ENCODE measurements at places on chromosomes 5 and 9. TPM values are rescaled to one million over a fixed set of nuclear protein-coding genes. Genes with fewer than 3 reads are reported as not detected.

Gene ZER1
- polyA plus RNA-seq = 19.2 TPM

Gene CYFIP2
- polyA plus RNA-seq = 27.9 TPM

Gene QRFP
- not detected for polyA plus RNA-seq

Gene C7
- 22.4 TPM for polyA plus RNA-seq

Gene PRR16
- polyA plus RNA-seq = 1.3 TPM

Gene SLC35D2
- polyA plus RNA-seq = 23.3 TPM

Gene GABBR2
- 0.06 TPM for polyA plus RNA-seq

Gene GPR150
- 0.76 TPM for polyA plus RNA-seq

Gene CER1
- not detected for polyA plus RNA-seq

Gene PCDH12
- polyA plus RNA-seq = 0.35 TPM

Gene NR4A3
- polyA plus RNA-seq = 1.3 TPM

Gene CCNB1
- 7.2 TPM for polyA plus RNA-seq

Gene TSSK1B
- not detected for polyA plus RNA-seq

Gene ADAMTS2
- 3.5 TPM for polyA plus RNA-seq

Gene LAMC3
- polyA plus RNA-seq = 0.61 TPM

Gene PCDHA11
- polyA plus RNA-seq = 0.19 TPM

Gene PRRT1B
- polyA plus RNA-seq = 1.4 TPM

Gene FOXD4
- not detected for polyA plus RNA-seq

Gene ADAMTSL2
- 1.3 TPM for polyA plus RNA-seq

Gene CCNI2
- 1.9 TPM for polyA plus RNA-seq

Data from stomach (tissue), 19 donors.